ENCODE measurements at places on chromosomes 1 and 21.

GRCh38 chr1:212225871-212226302 lies 59.3 kb upstream of the PPP2R5A start:
- DNase-seq: no peak

- no peak for DNase-seq
Observed at GRCh38 chr1:233127157-233127556, 168.4 kb downstream of the PCNX2 start.

DNA sequence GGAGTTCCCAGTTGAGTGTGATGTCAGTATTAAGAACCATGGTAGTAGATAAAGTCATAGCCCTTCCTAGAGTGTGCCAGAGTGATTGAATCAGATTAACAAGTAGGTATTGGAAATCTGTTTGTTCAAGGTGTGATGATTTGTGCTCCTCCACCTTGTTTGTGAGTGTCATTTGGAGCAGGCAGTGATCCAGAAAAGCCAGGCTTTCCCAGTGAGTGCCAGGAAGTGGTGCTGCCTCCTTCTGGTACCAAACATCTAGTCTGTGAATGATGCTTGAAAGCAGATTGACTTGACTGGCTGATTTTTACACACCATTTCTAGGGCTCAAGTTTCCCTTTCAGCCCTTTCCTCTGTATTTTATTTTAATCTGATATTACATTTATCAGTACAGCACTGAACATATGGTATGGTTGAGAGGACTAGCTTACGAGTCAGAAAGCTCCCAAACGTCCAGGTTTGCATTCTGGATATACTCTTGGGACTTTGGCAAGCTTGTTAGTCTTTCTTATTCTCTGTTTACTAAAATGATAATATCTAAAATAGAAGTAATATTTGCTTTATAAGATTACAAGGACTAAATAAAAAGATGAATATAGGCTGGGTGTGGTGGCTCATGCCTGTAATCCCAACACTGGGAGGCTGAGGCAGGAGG lies 100.7 kb downstream of the PATJ start:
- DNase-seq: no peak

DNA sequence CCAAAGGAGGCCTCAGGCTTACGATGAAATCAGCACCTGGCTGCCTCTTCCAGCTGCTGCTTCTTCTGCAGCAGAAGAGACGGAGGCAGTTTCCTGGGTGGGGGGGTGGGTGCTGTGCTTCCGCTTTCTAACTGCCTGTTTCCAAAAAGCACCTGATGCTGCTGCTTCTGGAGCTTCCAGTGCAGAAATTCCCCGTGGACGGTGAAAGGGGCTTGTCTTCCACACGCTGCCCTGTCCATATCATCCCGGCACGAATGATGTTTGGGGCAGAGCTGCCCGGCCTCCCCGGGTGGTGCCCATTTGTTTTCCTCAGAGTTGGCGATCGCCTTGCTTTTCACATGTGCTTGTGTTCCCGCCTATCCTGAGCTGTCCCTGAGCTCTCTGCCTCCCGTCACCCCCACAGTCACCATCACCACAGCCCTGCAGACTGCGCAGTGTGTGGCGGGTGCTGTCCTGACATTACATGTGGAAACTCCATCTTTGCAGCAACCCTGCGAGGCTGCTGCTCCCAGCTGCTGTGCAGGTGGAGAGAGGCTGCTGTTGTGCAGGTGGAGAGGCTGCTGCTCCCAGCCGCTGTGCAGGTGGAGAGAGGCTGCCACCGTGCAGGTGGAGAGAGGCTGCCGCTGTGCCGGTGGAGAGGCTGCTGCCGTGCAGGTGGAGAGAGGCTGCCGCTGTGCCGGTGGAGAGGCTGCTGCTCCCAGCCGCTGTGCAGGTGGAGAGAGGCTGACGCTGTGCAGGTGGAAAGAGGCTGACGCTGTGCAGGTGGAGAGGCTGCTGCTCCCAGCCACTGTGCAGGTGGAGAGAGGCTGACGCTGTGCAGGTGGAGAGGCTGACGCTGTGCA lies 1.8 kb downstream of the TTLL10 start:
- DNase-seq: no peak

GRCh38 chr1:40384887-40385286 lies 11.4 kb downstream of the SMAP2 start:
- no peak for DNase-seq

DNA sequence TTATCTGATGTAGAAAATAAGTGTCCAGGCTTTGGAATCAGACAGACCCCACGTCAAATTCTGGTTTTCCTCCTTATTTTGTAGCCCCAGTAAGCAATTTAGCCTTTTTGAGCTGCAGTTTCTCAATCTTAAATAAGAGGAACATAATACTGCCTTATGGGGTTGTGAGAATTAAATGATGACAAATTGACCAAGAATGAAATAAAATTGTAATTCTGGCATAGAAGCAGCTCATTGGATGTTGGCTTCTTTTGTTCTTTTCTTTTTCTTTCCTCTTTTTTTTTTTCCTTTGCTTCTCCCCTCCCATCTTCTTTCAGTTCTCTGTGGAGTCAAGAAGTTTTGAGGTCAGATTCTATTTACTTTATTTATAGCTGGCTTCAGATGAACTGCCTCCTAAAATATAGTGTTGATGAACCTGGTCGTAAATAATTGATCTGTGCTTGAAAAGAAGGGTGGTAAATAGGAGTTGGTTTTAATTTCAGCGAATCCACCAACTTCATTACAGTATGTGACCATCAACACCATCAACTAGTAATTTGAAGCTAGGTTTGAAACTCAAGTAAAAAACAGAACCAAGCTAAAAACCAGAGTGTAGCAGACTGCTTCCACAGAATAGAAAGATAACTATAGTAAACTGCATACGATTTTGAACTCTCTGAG lies 81.1 kb downstream of the CACHD1 start:
- no peak for DNase-seq

DNA sequence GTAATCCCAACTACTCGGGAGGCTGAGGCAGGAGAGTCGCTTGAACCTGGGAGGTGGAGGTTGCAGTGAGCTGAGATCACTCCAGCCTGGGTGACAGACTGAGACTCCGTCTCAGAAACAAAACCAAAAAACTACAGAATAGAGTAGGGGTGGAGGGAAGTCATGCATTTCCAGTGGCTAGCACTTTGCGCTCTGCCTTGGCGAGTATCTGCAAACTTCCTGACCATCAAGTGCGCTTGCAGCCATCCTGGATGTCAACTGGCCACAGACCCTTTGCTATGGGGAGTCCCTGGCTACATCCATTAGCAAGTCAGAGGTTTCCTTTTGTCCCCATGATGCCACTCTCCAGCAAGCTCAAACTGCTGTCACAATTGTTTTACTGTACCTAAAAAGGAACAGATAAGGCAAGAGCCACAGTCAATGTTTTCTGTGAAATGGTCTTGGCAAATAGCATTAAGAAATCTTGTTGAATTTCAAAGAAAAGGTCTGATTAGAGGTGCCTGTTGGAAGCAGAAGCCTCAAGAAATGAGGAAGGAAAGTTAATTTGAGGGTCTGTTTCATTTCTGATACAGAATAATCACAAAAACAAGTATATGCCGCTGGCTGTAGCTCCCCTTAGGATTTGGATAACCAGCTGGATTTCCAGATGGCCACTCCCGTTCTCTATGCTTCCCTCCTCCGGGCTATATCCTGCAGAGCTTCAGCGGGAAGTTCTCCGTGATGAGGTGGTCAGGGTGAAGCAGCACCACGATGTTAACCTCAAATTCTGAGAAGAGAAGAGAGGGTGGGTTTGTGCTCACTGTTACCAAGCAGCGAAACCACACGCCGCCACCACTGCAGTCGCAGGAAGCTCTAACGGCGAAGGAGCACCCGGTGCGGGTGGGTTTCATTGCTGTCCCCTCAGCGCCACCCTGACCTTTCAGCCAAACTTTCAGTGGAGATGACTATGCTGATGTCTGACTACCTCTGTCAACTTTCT lies 42.0 kb downstream of the VPS26C start:
- peak; percentile 17 for DNase-seq

- no peak for DNase-seq
Observed at GRCh38 chr1:59164371-59164770, 132.5 kb upstream of the FGGY start.

DNA sequence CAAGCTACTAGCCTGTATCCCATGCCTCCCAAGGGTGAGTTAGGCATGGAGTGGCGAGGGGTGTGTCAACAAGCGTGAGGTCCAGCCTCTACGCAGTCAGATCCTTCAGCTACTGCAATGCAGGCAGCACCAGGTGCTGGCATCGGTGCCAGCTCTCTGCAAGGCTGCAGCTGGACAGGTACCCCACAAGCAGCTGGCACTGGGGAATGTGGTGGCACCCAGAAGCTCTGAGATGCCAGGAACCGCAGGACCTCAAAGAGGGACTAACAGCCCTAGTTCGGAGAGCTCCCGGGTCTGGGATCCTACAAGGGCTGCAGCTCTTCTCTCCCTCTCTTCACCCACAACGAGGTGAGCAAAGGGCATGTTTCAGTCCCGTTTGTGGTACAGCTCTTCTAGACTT lies 974.5 kb downstream of the LTN1 start:
- DNase-seq: no peak

DNA sequence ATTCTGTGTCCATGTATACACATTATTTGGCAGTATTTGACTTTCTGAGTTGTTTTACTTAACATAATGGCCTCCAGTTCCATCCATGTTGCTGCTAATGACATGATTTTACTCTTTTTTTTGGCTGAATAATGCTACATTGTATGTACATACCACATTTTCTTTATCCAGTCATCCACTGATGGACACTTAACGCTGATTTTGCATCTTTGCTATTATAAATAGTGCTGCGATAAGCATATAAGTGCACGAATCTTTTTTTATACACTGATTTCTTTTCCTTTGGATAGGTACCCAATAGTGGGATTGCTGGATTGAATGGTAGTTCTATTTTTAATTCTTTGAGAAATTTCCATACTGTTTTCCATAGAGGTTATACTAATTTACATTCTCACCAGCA lies 255.5 kb downstream of the GPR52 start:
- DNase-seq: no peak

DNA sequence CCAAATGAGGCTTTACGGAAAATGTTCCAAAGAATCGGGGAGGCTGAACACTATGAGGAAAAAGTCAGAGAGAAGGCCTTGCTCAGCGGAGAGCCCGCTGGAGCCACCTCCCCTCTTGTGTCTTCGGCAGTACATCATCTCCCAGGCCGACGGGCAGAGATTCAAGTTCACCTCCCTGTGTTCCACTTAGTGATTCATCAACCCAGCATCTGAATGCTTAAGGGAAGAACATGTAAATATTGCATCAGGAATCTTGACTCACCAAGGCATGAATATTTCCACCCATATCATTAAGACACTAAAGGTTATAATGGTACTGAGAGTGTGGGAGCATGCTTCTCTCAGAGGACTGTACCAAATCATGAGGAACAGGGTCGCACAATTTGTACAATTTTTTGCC lies 172.5 kb downstream of the ST6GALNAC5 start:
- DNase-seq: no peak

DNA sequence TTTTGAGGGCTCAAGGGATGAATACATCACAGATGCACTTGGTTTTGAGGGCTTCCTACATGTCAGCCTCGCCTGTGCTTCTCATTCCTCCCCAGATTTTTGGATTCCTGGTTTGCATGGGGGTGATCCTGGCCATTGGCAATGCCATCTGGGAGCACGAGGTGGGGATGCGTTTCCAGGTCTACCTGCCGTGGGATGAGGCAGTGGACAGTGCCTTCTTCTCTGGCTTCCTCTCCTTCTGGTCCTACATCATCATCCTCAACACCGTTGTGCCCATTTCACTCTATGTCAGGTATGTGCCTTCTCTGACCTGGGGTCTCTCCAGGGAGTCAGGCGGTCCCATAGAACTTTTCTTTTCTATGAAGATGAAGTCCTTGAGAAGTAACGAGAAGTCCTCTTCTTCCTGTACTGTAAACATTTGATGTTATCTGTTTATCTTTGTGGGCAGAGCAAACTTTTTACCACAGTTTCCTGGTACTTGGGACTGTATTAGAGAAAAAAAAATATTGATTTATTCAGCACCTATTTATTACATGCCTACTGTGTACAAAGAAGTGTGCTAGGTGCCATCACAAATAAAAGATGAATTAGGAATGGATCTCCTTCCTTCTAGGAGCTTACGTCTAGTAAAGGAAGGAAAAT lies 12.0 kb downstream of the ATP8B2 start:
- no peak for DNase-seq

- no peak for DNase-seq
Observed at GRCh38 chr1:25557543-25557942, 14.1 kb downstream of the LDLRAP1 start.

DNA sequence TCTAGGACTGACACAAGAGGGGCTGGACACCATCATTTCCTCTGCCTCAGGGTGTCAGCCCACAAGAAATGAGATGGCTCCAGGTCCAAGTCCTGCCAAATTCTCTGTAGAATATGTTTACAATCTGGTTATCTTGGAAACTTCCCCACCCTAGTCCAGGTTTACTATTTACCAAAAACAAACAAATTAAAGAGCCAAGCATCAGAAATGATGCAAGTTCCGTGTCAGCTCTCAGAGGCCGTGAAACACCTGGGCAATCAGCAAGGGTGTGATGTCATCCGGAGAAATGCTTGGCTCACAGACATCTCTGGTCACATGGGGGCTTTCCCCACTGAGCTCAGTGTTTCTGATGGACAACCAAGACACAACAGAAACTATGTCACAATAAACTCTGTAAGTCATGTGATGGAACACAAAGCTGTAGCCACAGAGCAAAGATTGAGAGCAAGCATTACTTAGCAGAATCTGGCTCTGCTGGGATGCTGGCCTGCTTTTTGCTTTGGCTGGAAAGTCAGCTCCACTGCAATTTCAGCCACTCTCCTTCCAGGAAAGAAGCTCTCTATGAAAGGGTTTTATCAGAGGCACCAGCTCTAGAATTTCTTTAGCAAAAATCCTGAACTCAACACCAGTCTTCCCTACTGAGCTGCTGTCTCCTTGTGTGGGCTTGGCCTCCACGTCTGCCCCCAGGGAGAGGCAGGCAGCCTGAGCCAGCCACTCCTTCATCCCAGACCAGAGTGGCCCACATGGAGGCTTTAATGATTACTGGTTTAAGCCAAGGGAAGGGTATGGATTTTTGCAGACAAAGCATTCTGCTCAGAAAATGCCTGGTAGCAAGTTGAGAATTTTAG lies 55.9 kb downstream of the NENF start:
- DNase-seq: no peak

- peak; percentile 50 for DNase-seq
Observed at GRCh38 chr1:41362749-41363590, 1.7 kb downstream of the FOXO6 start.

- no peak for DNase-seq
Observed at GRCh38 chr21:35027563-35028450, 21.3 kb downstream of the RUNX1 start.

DNA sequence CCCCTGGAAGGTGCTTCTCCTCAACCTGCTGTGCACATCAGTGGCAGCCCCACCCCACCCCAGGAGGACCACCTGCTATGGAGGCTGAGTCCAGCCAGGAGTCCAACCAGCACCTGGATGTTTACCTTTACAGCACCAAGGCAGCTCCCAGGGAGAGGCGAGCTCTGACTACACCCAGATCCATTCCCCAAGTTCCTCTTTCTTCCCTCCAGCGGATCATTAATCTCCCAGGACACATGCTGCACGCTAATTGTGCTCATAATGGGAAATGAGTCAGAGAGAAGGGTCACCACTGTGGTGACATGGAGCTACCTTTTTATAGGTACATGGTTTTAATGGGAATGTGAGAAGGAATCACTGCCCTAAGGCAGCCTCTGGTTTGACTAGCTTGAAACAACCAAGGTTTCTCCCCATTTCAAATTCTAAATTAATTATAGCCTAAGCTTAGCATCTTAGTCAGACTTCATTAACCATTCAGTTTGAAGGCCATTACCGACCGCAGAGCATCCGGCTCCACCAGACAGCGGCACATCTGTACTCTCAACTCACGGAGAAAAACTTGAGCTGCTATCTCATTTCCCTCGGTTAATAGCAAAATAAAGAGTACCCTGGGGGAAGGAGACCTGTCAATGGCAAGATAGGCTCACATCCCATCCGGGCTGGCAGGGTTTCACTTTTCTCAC lies 173.1 kb upstream of the GALNT2 start:
- no peak for DNase-seq

- no peak for DNase-seq
Observed at GRCh38 chr1:223504741-223505140, 111.5 kb downstream of the CCDC185 start.

Data from H7 (cell line).